ENCODE measurements at places on chromosomes 13 and 19. TPM values are rescaled to one million over a fixed set of nuclear protein-coding genes. Genes with fewer than 3 reads are reported as not detected.

Gene LILRA2
- 0.66 TPM for polyA plus RNA-seq

Gene SIGLEC12
- polyA plus RNA-seq: 0.04 TPM

Gene FBXO27
- 6.0 TPM for polyA plus RNA-seq

Gene C1QTNF9
- 0.22 TPM for polyA plus RNA-seq

Gene ACTN4
- 665 TPM for polyA plus RNA-seq

GRCh38 chr13:112346173-112346898 lies 29.8 kb upstream of the SPACA7 start:
- DNase-seq: no peak

DNA sequence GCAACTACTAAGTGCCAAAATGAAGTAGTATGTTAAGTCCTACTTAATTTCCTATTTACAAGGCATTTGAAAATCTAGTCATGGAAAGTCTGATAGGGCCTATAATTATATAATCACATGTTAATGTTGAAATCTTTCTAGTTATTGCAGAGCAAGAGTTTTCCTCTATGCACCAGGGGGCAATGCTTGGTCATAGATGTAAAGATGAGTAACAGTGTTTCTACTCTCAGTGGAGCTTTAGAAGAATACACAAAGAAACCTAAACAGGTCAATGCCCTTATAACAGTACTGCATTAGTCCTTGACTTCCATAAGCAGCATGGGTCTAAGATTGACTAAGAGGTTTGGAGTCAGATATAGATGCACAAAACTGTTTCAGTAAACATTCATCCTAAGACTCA lies 218.7 kb downstream of the KCTD12 start:
- peak; percentile 15 for DNase-seq

DNA sequence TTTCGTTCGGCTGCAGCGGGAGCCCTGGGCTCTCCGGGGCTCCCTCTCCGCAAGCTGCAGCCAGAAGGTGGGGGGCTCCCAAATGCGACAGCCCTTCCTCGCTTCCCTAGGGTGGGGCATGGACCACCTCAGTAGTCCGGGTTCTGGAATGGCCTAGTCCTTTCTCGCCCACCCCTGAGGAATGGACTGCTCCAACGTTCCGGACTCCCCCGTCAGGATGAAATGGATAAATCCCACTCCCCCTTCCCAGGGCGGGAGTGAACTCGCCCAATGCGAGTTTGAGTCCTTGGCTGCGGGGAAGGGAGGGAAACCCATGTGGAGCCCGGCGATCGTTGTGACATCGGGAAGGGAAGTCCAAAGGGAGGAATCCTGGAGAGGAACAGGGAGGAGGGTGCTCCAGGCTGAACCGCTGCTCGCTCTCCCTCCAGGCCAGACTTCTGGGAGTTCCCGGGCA lies 5.5 kb downstream of the HRC start:
- DNase-seq: no peak

GRCh38 chr19:54430306-54431254 lies 15.3 kb downstream of the TTYH1 start:
- DNase-seq: no peak

- DNase-seq: no peak
Observed at GRCh38 chr19:33279430-33280350, 22.6 kb downstream of the CEBPA start.

DNA sequence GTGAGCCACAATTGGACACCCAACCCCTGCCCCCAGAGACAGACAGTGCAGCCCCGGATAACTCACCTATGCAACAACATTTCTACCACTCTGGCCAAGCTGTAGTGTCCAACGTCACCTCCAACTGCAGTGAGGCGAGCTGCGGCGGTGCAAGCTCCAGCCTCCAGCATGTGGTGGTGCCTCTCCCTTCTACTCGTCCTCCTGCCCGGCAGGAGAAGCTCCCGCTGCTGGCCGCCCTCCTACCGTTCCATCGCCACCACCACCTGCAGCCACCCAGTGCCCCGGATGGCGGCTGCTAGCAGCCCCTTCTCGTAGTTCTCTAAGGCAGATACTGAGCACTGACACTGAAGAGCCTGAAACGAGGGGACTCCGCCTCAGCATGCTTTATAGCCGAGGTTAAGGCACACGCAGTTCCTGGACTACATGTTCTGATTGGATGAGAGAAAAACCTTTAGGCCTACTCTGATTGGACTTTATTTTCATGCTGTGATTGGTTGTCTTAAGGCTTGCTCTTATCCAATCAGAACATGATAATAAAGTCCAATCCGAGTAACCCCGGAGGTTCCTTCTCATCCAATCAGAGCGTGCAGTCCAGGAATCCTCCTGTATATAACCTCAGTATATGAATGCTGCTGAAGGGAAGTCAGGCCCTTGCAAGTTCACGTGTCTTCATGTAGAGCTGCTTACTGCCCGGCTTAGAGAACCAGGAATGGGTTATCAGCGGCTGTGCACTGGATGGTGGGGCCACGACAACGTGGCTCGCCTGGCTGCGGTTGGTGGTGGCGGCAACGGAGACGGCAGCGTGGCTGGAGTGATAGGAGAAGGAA lies 63.5 kb downstream of the TUBA3C start:
- DNase-seq: no peak

DNA sequence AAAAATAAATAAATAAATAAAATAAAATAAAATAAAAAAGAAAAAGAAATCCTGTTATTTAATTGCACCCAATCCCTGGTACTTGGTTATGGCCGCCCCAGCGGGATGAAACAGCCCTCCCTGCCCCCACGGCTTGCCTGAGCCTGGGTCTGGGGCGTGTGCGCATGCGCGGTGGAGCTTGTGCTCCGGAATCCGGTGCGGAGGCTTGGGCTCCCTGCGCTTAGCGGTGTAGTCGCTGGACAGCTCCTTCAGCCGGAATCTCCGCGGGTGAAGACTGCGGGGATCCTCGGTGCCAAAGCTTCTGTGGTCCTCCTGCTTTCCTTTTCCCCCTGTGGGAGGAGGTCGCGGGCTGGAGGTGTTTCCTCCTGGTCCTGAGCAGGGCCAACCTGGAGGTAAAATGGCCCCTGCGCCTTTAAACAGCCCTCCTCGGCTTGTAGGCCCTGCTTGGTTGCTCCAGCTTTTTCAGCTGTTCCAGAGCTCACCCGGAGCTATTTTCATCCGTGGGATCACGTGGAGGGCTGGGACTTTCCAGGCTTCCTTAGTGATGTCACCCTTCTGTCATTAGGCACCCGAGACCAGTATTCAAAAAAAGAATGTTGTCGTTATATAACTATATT lies at the start of gene PLA2G4C:
PLA2G4C (minus strand) TSS at position 468 of the 617 bp plus-strand sequence. CDS start 4,288 bp downstream, outside the sequence.
- peak; percentile 81 for DNase-seq

DNA sequence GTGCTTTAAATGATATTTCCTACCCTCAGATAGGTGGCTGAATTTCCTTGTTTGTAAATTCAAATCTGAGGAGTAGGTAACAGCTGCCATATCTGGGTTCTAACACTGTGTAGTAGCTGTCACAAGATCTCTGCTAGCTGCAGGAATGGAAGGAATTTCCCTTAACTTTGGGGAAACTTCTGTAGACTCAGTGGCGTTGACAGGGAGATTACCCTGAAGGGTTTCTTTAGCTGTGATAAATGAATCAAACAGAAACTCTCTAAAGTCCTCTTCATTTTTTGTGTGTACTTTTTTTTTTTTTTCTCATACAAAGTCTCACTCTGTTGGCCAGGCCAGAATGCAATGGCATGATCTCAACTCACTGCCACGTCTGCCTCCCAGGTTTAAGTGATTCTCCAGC lies 5.3 kb upstream of the EPSTI1 start:
- DNase-seq: no peak

GRCh38 chr19:16457195-16457953 lies 14.4 kb downstream of the EPS15L1 start:
- DNase-seq: no peak

DNA sequence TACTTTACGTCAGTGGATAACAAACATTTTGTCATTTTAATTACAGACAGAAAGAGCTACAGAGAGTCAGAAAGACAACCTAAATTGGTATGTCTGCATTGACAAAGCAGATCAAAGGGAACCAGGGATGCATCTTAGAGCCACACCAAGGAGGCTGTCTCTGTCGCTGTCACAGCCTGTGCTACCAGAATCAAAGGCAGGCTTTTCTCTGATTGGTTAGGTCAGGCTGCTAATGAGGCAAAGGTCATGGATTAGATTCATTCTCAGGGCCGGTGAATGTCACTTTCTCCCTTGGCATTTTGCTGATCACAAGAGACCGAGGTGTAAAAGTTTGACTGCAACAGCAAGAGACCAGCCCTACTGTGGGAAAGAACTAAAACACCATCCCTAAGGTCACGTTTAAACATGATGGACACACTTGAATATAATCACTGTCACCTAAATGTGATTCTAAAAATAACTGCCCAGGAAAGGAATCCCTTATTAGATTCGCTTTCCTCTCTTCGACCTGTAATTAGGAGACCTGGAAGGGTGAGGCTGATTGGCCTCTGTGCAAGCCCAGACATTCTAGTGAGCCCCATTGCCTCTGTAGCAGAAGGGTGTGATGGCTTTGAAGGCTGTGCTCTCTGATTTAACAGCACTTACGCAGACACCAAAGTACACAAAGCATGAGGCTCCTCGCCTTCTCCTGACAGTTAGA lies 314.4 kb upstream of the NBEA start:
- no peak for DNase-seq

- no peak for DNase-seq
Observed at GRCh38 chr13:63492604-63493003, 2077.0 kb upstream of the PCDH20 start.

DNA sequence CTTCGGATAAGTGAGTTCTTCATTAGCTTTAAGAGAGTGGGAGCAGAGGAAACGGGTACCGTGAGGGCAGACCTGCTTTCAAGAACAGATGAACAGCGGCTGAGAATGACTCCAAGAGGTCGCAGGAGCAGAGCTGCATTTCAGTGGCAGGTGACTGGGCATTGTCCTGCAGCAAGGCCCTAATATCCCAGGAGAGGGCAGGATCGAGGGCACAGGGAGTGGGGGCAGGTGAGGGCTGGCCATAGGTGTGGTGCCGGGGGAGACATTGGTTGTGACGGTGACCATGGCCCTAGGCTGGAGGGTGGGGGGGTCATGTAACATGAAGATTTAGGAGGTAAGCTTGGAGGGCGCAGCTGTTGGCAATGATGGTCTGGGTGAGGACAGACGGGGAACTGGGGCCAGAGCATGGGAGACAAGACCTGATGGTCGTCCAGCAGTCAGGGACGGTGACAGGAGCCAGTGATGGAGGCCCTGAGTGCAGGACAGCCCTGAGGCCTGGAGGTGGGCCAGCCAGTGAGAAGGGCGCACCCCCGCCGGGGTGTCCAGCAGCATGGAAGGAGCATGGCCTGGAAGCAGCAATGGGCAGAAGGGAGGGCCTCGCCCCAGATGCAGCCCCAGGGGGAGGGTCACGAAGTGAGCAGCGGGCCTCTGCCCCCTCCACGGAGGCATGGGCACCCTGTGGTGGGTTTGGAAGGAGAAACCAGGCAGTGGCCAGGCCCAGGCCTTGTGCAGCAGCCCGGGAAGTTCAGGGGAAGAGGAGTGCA lies 29.2 kb upstream of the LAMP1 start:
- DNase-seq: no peak

GRCh38 chr13:41916173-41916954 lies 44.5 kb downstream of the VWA8 start:
- no peak for DNase-seq

DNA sequence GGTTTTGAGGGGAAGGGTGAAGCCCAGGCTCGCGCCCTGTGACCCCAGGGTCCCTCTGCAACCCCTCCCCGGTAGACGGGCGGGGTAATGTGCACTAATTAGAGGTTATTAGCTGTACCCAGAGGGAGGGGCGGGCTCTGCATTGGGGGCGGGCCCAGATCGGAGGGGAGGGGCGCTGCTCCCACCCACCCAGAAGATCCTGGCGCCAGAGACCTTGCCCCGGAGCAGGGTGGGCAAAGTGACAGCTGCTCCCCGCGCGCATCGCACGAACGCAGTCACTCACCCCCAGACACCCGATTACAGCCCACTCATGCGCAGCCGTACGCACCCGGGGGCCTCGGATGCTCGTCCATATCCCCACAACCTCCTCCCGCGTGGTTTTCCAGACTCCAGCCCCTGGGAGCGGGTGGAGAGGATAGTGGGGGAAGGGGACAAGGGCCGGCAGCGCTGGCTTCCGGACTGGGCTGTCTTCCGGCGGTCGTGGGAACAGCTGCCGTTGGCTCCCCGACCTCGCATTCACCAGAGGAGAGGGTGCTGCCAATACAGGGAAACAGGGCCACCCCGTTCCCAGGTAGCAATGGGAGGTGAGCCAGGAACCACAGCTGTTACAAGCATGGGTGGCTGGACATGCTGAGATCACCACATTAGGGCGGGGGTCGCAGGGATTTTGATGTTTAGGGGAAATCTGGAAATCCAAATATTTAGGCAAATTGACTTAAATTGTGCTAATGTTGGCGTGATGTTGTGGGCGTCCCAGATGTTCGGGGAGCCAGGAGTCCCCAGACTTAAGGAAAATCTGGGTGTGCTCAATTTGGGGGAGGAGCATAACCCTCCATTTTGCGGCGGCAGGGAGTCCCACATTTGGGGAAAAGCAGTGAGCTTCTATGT lies 2.9 kb upstream of the HOOK2 start:
- no peak for DNase-seq

GRCh38 chr13:25085125-25085742 lies 10.7 kb upstream of the PABPC3 start:
- peak; percentile 12 for DNase-seq

- DNase-seq: no peak
Observed at GRCh38 chr13:60095300-60095699, 68.4 kb downstream of the DIAPH3 start.

DNA sequence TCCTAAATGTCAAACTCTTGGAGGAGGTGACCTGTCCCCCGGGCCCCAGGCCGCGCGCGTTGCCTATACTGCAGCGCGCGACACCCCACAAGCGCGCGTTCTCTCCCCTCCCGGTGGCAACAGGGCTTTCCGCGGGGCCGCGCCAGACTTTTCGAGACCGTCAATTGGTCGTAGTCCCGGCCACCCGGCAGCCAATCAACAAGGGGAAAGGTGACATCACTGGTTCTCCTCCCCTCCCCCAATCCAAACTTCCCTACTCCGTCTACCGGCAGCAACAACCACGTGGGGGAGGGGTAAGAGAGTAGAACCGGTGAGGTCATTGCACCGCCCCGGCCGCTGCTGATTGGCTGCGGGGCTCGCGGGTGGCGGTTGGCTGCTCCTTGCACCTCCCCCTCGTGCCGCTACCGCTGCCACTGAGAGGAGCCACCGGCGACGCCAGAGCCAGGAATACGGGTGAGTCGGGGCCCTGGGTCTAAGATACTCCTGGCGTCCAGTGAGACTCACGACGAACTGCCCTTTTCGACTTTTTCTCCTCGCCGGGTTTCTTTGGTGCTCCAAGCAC lies 829 bp upstream of the CIC start:
- peak; percentile 100 for DNase-seq

GRCh38 chr19:6023936-6024335 lies 46.0 kb upstream of the RANBP3 start:
- DNase-seq: no peak

DNA sequence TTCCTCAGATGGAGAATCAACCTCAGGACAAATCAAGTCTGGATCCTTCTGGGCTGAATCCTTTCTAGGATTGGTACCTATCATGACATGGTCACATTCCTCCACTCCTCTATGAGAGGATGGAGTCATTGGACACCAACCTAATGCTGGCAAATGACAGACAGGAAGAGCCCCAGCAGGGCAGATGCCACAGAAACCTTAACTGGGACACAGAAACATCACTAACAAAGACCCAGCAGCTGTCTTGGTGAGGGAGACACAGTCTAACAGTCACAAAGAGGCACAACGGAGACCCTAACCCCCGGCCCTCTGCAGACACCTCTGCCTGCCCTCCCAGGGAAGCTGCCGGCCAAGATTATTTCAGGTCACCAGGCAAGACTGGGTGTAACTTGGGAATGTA lies 2.1 kb downstream of the ANKRD27 start:
- DNase-seq: no peak
